NCI-H1092 (cell line): ENCODE measurements at places on chromosomes 2 and 18.

DNA sequence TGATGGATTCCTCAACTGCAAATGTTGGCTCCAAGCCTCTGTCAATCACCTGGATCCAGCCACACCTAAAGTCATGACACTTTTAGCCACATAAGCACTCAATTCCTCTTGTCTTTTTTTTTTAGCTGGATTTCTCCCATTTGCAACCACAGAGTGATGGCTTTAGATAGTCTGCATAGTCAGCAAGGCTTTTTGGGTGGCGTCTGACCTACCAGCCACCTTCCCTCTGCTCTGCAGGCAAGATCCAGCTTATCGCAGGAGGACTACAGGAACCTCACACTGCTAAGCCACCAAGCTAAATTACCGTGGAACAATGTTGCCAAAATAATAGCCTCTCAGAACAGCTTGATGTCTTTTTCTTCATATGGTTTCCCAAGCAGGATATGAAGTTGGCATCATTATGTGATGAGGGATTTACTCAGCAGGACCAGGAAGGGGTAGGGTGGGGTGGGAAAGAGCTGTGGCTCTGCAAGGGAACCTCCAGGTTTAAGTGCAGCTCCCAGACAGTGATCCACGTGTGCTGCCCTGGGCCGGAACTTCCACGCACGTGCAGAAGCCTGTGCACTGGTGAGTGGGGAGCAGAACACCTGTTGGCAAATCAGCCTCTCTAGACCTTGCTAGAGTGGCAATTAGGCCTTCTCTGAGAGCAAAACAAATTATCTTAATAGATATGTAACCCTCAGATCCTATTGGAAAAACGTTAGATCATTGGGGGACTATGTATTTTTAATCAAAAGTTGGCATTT, 170.6 kb upstream of the NCK2 start:
- DNase-seq: peak; percentile 8

GRCh38 chr2:60553495-60554073, at the start of gene BCL11A:
Gene BCL11A (minus strand): TSS chr2:60553654. CDS start chr2:60553270, 384 bp downstream.
- peak; percentile 60 for DNase-seq

- no peak for DNase-seq
Measured at GRCh38 chr2:239214725-239215124, 186.1 kb downstream of the HDAC4 start.

- DNase-seq: no peak
Measured at GRCh38 chr2:170408461-170409163, 230.7 kb downstream of the MYO3B start.

DNA sequence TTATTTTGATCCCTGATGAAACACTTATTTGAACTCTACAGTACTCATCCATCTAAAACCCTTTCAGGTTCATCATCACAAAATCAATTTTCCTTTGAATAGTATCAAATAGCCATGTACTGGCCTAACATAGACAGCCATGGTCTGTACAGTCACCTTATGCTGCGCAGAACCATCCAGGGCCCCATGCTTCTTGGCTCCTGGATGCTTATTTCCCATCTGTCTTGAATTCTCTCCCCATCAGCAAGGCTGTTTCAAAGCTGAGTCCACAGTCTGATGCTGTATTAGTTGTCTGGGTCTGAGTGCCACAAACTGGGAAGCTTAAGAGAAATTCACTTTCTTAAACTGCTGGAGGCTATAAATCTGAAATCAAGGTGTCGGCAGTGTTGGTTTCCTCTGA, 290.2 kb downstream of the OSR1 start:
- DNase-seq: no peak

DNA sequence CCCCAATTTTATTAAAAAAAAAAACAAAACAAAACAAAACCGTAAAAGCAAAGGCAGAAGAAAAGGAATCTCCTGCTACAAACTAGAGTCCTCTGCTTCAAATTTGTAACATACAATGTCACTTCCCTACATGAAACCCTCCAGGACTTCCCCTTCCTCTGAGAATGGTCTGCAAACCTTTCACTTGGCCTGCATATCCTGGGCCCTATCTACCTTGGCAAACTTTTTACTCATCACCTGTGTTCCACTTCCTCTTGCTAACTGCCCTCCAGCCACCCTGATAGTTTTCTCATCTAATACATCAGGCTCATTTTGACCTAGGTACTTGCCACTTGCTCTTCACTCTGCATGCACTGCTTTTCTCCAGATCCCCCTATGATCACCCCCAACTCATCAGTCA, 255.5 kb downstream of the ETAA1 start:
- no peak for DNase-seq

DNA sequence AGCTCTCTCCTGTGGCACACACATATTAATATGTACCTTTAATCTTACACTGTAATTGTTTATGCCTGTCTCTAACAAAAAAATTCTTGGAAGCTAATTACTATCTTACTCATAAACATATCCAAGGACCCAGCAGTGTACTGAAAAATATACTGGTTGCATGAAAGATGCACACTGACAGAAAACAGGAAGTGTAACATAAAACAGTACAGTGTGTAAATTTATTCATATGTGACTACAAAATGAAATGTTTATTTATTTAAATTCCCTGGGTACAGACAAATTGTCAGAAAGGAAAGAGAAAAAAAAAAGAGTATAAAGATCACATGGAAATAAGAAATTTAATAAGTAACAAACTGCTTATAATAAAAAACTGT, 28.5 kb downstream of the TMEM131 start:
- DNase-seq: no peak

DNA sequence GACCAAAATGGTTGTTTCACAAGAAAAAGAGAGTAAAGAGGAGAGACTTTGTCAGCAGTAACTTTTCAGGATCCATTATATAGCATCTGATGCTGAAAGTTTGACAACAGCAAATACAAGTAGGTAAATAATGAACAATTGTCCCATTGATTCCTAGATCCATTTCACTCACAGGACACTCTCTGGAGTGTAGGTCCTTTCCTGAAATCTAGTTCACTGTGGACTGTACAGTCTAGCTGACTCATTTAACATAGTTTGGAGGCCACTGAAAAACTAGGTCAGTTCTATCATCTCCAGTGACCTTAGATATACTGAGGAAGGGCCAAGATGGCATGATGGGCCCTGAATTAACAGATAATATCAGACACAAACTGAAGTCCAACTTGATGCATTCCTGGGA, 19.3 kb upstream of the NEB start:
- DNase-seq: no peak

GRCh38 chr2:203934711-203935438, 1.7 kb upstream of the ICOS start:
- DNase-seq: no peak

GRCh38 chr2:159960414-159960813, 102.0 kb downstream of the PLA2R1 start:
- no peak for DNase-seq

- DNase-seq: peak; percentile 70
Measured at GRCh38 chr2:69241664-69242514, 145.1 kb downstream of the GFPT1 start.

- DNase-seq: no peak
Measured at GRCh38 chr2:238108423-238109183, 8.5 kb downstream of the ESPNL start.

- DNase-seq: no peak
Measured at GRCh38 chr2:118421648-118422047, 333.4 kb downstream of the INSIG2 start.

- DNase-seq: no peak
Measured at GRCh38 chr2:232741294-232741693, 35.1 kb downstream of the KCNJ13 start.

GRCh38 chr18:70454704-70455322, 166.0 kb downstream of the SOCS6 start:
- no peak for DNase-seq

- DNase-seq: no peak
Measured at GRCh38 chr2:187862715-187863114, 308.5 kb upstream of the TFPI start.

DNA sequence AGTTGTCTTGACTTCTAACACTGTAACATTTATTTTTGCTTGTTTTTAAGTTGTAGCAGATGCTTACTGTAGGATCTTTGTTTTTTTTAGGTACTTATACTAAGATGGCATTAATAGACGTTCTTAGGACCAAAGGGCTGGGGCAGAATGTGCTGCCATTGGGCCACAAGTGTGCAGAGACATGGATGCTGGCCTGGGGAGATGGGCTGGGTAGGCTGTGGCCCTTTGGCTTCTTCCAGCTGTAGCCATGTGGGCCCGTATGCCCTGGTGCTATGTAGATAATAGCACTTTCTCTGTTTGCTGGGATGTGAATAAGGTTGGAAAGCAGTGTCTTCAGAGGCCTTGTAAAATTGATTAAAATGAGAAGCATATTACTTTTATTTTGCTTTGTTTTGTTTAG, 18.8 kb downstream of the RAB31 start:
- no peak for DNase-seq

GRCh38 chr18:40676668-40677067, 1278.4 kb upstream of the PIK3C3 start:
- no peak for DNase-seq

GRCh38 chr18:23380001-23380550, 73.0 kb upstream of the RIOK3 start:
- no peak for DNase-seq

GRCh38 chr18:33316146-33316587, 124.4 kb downstream of the CCDC178 start:
- DNase-seq: no peak

- DNase-seq: no peak
Measured at GRCh38 chr18:45169610-45170009, 445.7 kb upstream of the SLC14A2 start.

GRCh38 chr2:175729049-175729706, 272.9 kb downstream of the LNPK start:
- DNase-seq: no peak

- DNase-seq: no peak
Measured at GRCh38 chr18:51149670-51150069, 47.8 kb downstream of the MEX3C start.

- no peak for DNase-seq
Measured at GRCh38 chr2:175383286-175383685, 201.8 kb upstream of the ATP5MC3 start.

GRCh38 chr2:159807183-159808031, 9.4 kb upstream of the CD302 start:
- DNase-seq: peak; percentile 1

DNA sequence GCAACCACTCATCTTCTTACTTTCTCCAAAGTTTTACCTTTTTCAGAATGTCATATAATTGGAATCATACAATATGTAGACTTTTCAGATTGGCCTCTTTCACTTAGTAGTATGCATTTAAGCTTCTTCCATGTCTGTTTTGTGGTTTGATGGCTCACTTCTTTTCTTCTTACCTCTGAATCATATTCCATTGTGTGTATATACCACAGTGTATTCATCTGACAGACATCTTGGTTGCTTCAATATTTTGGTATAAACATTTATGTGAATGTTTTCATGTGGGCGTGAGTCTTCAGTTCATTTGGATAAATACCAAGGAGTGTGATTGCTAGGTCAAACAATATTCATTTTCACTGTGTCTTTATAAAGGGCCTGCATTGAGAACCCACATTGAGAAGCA, 136.1 kb upstream of the NOSTRIN start:
- no peak for DNase-seq

DNA sequence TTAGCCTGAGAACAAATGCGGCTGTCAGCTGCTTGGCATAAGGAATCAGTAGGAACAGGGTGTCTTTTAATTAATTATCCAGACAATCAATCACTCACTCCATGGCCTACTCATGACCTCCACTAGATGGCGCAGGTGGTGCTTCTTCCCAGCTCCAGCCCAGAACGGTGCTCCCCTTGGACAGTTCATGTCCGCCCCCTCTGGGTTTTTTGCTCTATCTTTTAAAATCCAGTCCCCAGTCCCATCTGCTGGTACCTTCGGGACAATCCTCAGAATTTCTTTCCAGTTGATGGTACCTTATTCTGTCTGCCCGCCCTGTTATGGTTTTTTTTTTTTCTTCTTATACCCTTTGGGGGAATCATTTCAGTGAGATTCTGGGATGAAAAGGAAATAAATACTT, 99.8 kb downstream of the CACNB4 start:
- peak; percentile 2 for DNase-seq

DNA sequence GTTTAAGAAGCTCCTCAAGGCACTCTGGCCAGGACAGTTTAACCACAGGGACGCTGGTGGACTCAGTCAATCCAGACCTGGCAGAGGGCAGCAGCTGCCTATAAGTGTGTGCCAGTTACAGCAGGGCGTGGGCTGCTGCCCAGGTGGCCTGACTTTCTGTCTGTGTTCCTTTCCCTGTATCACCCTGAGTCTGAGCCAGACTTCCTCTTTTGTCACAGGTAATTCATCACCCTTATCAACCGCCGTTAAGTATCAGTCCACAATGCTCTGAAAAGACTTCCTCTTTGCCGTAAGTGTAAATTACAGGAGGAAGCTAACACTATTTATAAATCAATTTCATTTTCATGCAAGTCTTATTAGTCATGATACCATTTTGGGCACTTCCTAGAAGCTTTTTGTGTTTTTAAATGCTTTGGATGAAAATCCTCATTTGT, 7.0 kb downstream of the LPIN1 start:
- DNase-seq: peak; percentile 41

- no peak for DNase-seq
Measured at GRCh38 chr18:24130494-24130893, 8.4 kb upstream of the CABYR start.

- no peak for DNase-seq
Measured at GRCh38 chr2:205984381-205984780, 101.6 kb downstream of the INO80D start.

GRCh38 chr2:167471332-167471731, 583.1 kb downstream of the XIRP2 start:
- no peak for DNase-seq

GRCh38 chr2:85462322-85462721, 43.8 kb downstream of the SH2D6 start:
- DNase-seq: no peak

- DNase-seq: no peak
Measured at GRCh38 chr2:220833446-220833845, 738.7 kb downstream of the EPHA4 start.

GRCh38 chr18:59810183-59810582, 89.6 kb upstream of the PMAIP1 start:
- no peak for DNase-seq

- no peak for DNase-seq
Measured at GRCh38 chr2:229640636-229641035, 73.7 kb downstream of the DNER start.

GRCh38 chr2:105915005-105915558, 170.4 kb downstream of the NCK2 start:
- no peak for DNase-seq

DNA sequence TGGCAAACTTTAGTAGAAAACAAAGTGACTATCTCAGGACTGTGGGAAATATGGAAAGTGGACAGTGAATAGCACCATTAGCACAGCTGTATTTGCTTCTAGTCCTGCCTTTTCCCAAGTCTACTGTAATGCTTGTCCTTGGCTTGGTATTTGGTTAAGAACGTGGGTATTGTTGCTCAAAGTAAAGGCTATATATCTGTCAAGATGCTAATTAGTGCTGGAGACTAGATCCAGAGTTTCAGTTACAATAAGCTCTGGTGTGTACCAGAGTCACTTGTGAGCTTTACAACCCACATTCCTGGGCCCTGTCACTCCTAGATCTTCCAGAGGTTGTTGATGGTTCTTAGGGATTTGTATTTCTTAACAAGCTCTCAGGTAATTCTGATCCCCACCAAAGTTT, 313.6 kb downstream of the SLC8A1 start:
- no peak for DNase-seq
